ENCODE measurements at places on chromosomes 11 and 22.

GRCh38 chr11:59800390-59801025 is 10.1 kb downstream of the MRPL16 start:
- DNase-seq, result no peak

GRCh38 chr11:44734843-44735381 is 8.2 kb downstream of the TSPAN18 start:
- no peak for DNase-seq

GRCh38 chr11:111645657-111646316 is 43.5 kb downstream of the SIK2 start:
- DNase-seq, result no peak

DNA sequence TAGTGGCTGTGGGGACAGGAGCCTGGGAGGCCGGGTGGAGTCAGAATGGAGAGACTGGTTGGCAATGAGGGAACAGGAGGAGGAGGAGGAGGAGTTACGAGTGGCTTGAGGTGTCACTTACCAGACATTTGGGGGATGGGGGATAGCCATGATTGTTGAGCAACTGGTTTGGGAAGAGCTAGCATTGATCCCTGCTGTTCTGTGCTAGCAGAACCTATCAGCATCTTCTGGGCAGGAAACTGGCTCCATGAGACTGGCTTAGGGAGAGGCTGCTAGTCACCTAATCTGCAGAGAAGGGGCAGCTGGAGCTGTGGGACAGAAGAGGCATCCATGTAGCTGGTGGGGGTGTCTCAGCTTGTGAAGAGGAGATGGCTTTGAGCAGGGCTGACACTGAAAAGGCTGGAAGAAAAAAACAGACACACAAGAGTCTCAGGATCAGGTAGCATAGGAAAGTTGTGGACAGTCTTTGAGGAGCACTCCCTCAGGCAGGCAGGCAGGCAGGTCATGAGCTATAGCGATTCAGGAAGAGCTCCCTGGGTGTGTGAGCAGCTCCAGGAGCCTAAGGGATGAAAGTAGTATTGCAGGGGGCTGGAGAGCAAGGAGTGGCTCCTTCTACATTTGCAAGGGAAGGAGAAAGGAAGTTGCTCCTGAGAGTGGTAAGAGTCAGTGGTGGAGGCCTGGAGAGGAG is 22.3 kb downstream of the PIK3IP1 start:
- DNase-seq, result no peak

DNA sequence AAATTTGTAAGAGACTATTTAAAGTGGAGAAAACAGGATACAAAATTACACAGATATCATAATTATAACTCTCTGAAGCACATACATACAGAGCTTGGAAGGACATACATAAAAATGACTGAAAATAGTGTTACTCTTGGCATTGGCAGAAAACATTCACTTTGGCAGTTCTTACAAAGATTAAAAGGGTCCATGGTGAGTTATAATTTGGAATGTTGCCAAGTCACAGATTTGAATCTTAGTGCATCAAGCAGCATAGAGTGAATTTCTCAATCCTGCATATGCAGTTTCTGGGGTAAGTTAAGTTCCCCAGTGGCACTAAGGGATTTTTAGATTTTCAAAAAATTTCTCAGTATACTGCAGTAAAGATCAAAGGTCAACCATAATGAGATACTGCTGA is 115.9 kb downstream of the CCDC81 start:
- DNase-seq, result no peak

GRCh38 chr11:121892131-121892681 is 223.8 kb downstream of the BLID start:
- no peak for DNase-seq

GRCh38 chr11:11740073-11740702 is 101.6 kb upstream of the USP47 start:
- DNase-seq, result no peak

DNA sequence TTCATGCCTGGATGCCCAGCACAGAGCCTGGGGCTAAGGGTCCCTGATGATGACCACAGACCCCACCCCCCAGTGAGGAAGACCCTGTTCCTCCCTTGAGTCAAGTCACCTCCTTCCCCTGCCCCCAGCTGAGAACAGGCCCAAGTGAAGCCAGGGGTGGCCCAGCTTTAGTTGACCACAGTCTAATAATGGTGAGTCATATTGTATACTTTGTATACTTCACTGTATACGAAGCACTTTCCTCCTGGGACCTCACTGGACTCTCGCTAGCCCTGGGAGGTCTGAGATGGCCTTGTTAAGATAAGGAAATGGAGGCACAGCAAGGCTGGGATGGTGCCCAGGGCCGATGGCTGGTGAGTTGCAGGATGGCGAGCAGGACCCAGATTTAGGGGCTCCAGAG is 3.7 kb upstream of the FLRT1 start:
- no peak for DNase-seq

GRCh38 chr11:77055913-77056312 is 10.9 kb upstream of the CAPN5 start:
- no peak for DNase-seq

DNA sequence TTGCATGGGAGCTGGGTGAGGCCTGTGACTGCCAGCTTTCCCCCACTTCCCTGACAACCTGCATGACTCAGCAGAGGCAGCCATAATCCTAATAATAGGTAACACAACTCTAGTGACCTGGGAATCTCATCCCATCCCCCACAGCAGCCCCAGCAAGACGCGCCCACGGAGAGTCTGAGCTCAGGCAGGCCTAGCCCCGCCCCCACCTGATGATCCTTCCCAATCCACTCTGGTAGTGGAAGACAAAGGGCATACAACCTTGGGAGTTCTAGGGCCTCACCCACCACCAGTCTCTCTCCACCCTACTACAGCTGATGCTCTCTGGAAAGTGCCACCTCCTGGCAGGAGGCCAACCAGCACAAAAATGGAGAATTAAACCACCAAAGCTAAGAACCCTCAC is 60.3 kb downstream of the CWF19L2 start:
- DNase-seq, result no peak

Data from Jurkat, Clone E6-1 (cell line).